ENCODE measurements at places on chromosomes 11 and 22.
A peak's percentile ranks its signal among the peaks of the same experiment; 100 is the strongest.

DNA sequence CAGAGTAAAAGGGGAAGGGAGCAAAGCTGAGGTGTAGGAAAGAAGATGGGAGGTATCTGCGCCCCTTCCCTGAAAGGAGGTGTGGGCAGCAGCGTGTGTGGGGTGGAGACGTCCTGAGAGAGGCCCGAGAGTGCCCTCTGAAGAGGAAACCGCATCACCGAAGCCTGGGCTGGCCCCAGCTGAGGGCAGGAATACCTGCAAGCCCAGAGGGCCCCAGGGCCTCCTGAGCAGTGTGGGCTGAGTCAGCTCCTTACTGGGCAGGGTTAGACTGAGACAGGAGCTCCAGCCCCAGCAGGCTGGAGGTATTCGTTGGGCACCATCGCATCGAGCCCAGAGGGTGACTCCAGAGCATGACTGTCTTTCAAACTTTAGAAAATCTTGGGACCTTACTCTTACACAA is 534.0 kb upstream of the B3GAT1 start:
- DNase-seq: no peak

DNA sequence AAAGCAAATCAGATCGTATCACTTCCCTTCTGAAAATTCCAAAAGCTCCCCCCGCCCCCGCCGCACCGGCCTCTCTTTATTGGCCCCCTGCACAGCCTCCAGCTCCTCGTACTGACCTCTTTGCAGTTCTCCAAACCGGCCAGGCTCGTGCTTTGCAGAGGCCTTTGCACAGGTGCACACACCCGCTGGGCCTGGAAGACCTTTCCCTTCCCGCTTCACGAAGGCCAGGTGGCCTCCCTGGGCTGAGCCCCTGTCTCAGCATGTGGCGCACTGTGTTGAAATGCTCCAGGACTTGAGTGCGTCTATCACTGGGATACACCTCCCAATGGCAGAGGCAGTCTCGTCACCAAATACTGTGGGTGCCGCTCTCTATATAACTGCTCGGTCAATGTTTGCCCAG is 13.2 kb upstream of the ADA2 start:
- no peak for DNase-seq

DNA sequence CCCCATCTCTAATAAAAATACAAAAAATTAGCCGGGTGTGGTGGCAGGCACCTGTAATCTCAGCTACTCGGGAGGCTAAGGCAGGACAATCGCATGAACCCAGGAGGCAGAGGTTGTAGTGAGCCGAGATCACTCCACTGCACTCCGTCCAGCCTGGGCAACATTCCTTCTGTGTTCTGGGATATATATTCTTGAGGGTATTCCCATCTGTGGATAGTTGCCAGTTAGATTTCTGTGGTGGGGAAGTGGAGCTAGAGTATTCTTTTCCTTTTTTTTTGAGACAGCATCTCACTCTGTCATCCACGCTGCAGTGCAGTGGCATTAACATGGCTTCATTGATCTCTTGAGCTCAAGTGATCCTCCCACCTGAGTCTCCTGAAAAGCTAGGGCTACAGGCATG is 9.1 kb upstream of the ZNF74 start:
- DNase-seq: no peak

- DNase-seq: no peak
These were observed 353.8 kb downstream of the TMEM135 start for GRCh38 chr11:87391496-87391895.

DNA sequence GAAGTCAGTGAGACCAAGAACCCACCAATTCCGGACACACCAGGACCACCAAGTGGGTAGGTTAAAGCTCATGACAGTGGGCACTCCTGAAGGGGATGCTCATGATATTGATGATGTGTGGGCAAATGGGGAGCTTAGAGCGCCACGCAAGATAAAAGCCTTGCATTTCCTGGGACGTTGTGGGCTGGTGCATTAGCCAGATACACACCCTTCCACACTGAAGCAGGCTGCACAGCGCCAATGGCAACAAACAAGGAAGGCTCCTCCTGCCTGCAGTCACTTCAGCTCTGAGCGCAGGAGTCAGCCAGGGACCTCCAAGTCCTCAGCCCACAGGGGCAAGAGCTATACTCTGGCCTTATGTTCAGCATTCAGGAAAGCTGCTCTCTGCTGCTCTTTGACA is 20.6 kb downstream of the TMEM218 start:
- DNase-seq: no peak

DNA sequence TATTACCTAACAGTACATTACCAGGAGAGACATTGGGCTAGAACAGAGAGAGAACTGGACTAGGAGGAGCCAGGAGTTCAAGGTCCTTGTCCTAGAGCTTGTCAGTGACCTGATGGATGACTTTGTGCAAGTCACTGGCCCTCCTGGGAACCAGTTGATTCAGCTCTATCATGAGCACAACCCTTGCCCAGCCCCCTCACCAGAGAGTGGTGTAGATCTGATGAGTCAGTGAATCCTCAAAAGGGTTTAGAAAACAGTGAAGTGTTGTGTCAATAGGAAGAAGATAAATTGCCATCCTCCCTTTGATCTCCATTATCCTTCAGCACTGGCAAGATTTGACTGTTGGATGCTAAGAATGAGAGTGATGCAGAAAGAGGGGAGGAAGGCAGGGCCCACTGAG is 24.3 kb downstream of the NEU3 start:
- DNase-seq: no peak

- no peak for DNase-seq
These were observed 278.2 kb upstream of the RAG2 start for GRCh38 chr11:36876266-36876665.

DNA sequence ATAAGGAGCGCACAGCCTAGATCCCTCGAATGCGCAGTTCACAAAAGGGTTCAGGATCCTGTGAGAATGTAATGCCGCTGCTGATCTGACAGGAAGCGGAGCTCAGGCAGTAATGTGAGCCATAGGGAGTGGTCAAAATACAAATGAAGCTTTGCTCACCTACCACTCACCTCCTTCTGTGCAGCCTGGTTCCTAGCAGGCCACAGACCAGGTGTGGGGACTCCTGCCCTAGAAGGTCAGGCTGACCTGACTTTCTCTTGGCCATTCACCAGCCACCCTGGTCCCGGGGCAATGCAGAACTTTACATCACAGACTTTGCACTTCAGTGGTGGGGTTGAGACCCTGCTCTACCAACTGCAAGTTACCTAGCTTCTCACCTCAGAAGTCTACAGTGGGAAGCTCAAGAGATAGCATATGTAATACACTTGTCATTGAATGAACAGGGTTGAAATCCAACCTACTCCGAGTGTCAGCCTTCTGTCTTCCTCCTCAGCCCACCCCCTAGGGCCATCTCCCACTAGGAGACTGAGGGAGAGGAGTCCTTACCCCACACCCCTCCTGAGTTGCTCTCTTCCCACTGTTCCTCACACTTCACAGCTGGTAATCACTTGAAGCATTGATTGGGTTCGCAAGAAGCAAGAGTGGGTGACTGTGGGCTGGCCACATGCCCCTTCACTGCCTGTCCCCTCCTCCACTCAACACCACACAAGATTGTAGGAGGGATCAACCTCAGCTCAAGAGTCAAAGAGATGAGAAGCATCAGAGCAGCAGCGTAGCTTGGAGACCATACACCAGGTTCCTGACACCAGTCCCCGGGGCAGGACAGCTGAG is 2.0 kb upstream of the KCNJ1 start:
- DNase-seq: no peak

DNA sequence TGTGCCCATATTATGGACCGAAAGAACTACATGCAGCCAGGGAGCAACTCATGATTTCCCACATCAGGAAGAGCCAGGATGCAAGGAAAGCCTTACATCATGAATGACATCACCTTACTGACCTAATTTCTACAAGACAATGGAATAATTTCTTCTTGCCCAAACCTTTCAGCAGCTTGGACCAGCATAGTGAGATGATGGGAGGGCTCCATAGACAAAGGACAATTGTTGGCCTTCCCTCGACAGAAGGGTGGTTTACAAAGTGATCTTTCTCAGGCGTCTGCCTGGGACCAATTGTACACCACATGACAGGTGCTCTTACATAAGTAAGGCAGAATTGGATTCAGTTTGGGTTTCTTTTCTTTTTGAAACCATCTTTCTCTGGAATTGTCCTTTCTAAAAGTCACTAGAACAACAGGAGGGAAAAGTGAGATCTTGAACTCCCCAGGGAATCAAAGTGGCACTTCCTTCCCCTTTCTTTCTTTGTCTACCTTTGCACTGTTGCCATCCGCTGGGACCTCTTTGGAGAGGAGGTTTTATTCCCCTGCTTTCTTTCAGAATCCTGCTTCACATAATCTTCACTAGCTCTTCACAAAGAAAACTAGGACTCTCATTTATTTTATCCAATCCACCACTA is 51.7 kb upstream of the PAK1 start:
- DNase-seq: no peak

- DNase-seq: no peak
These were observed 45.3 kb downstream of the RAB6A start for GRCh38 chr11:73715541-73715940.

DNA sequence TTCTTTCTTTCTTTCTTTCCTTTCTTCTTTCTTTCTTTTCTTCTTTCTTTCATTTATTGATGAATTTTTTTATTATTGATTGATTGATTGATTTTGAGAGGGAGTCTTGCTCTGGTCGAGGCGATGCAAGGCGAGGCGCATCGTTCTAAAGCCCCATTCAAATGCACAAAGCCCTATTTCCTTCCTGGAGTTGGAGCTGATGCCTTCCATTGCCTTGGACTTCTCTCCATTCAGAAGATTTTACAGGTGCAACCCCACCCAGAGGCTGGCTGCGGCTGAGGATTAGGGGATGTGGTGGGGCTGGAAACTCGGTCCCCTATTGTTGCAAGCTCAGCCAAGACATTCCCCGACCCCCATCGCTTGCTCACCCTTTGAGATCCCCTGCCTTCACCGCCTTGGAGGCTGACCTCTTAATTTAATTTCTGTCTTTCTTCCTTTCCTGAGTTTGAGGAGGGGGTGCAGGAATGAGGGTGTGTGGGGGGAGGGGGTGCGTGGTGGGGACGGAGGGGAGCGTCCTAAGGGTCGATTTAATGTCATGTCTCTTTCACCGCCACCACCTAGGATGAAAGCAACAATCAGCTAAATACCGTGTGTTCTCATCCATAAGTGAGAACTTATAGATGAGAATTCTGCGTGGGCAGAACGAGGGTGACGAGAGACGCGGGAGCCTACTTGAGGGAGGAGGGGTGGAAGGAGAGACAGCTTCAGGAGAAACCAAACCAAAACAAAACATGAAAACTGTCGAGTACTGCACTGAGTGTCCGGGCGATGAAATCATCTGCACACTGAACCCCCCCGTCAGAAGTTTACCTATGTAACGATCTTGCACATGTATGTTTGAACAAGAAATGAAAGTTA is 3913.9 kb upstream of the OR11H1 start:
- no peak for DNase-seq

DNA sequence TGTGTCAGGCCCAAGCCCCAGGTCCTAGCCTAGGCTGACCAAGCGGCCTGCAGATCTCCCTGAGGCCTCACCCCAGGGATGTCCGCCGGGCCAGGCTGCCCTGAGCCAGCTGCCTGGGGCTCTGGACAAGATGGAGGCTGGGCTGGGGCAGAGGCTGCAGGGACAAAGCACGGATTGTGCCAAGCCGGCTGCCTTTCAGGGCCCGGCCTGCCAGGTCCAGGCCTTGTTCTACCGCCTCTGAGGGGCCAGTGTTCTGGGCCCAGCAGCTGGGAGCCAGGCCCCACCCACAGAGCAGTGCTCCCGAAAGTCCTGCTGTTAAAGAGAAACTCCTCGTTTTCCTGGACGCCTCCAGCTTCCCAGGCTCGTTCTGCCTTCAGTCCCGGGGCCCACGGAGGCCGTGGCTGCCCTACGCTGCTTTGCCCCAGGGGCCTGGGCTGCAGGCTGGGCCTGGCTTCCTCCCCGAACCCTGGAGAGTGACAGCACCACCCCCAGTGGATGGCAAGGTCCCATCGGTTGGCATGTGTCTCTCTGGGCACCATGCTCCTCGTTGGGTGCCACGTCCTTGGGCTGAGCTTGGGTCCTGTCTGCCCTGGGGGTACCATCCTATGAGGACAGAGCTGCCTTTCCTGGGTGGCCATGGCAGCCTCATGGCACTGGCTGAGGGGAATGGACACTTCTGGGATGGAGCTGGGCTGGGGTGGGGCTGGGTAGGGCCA is 7.6 kb downstream of the BRSK2 start:
- no peak for DNase-seq

DNA sequence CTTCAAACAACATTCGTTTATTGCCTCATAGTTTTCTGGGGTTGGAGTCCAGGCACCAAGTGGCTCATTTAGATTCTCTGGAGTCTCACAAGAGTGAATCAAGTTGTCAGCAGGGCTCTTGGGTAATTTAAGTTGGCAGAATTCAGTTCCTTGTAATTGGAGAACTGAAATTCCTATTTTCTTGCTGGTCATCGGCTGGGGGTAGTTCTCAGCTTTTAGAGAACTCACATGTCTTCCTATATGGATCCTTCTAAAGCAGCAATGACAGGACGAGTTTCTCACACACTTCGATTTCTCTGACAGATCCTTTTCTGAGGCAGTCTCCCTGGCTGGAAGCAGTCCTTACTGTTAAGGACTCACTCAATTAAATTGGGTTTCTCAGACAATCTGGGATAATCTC is 17.3 kb upstream of the OOSP4B start:
- DNase-seq: no peak

GRCh38 chr11:8717876-8718753 is 35.5 kb downstream of the RPL27A start:
- DNase-seq: no peak

GRCh38 chr11:64218628-64219353 is 7.2 kb downstream of the TRPT1 start:
- no peak for DNase-seq

GRCh38 chr11:44065161-44065661 is 859 bp upstream of the ACCS start:
- no peak for DNase-seq

DNA sequence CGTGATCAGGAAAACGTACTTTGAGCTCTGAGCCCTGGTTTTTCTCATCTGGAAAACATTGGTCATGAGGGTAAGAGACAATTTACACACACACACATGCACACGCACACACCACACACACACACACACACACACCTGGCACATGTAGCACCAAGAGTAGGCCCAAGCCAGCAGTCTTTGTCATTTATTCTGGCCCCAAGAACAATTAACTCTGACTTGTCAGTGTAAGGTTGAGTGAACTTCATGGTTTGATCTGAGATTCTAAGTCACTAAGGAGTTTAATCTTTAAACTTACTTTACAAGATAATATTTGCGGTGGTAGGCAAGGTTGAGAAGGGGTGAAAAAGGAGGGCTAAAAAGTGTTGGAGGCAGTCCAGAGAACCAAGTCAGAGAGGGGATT is 44.1 kb downstream of the MMP20 start:
- no peak for DNase-seq

GRCh38 chr22:23278883-23279675 is 98.8 kb downstream of the BCR start:
- DNase-seq: peak; percentile 14

- no peak for DNase-seq
These were observed 7.9 kb upstream of the SYT7 start for GRCh38 chr11:61588728-61589191.

DNA sequence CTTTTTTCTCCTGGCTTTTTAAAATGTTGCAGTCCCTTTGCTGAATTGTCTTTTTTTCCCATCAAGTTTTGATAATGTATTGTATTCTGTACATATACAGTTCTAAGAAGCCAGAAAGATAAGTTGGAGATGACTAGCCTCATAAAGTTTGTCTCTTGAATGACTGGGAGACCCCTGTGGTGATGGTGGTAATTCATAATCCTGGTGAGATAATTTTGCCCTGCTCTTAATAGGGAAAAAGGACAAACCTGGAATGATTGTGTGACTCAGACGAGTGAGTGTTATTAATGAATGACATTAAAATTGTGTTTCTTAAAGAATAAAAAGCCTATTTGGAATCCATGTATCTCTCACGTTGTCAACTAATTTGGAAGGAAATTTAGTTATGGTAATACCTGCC is 1.2 kb downstream of the HIKESHI start:
- no peak for DNase-seq

- DNase-seq: no peak
These were observed 6.9 kb downstream of the SLC39A13 start for GRCh38 chr11:47415091-47415854.

Data from stimulated activated CD8-positive, alpha-beta memory T cell treated with anti-CD3 and anti-CD28 coated beads, Interleukin-12 subunit alpha, Interleukin-12 subunit beta, amount 100 ng/mL, for 4 hours (primary cell).